ENCODE measurements at places on chromosomes 5 and 9. TPM values are rescaled to one million over a fixed set of nuclear protein-coding genes. Genes with fewer than 3 reads are reported as not detected.
A peak's percentile ranks its signal among the peaks of the same experiment; 100 is the strongest.

Gene ECSCR
- 1,188 TPM for polyA plus RNA-seq

Gene TUSC1
- 9.5 TPM for polyA plus RNA-seq

Gene HTR4
- not detected for polyA plus RNA-seq

Gene CTXN3
- not detected for polyA plus RNA-seq

GRCh38 chr5:76468635-76469425 is 65.7 kb downstream of the IQGAP2 start:
- no peak overlapping the region for H3K4me3 ChIP-seq
- no peak for DNase-seq

GRCh38 chr9:112546149-112547012 is 59.8 kb downstream of the KIAA1958 start:
- H3K4me1 ChIP-seq: no peaks in the 10 kb centered on the region
- no peak overlapping the region for H3K27ac ChIP-seq
- H3K4me3 ChIP-seq: no peak overlapping the region
- H3K27me3 ChIP-seq: no peaks in the 10 kb centered on the region

- H3K4me3 ChIP-seq: no peak overlapping the region
- no peak for DNase-seq
- H3K36me3 ChIP-seq: no peaks in the 10 kb centered on the region
- no peak overlapping the region for H3K27ac ChIP-seq
Measured at GRCh38 chr9:130198501-130199179, 26.4 kb downstream of the NCS1 start.

DNA sequence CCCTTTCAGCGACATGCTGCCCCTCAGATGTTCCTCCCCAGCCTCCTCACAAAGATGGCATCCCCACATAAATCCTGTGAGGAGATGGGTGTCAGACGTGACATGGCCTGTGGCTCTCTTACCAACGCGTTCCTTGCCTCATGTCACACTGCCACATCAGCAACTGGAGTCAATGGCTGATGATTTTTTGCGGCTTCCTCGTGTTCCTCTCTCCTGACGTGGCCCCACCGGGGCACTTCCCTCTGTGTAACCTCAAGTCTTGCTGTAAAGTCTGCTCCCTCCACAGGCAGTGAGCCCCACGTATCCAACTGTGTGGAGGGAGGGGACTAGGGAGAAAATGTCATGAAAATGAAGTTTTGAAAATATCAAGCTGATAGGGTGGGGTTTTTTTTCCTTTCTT is 53.2 kb upstream of the SHISAL2B start:
- DNase-seq: no peak
- peaks cover 4% of the 10 kb centered on the region for H3K4me1 ChIP-seq
- no peak overlapping the region for H3K4me3 ChIP-seq
- no peak overlapping the region for H3K27ac ChIP-seq
- H3K27me3 ChIP-seq: peaks cover 27% of the 10 kb centered on the region
- no peaks in the 10 kb centered on the region for H3K36me3 ChIP-seq

- H3K27me3 ChIP-seq: no peaks in the 10 kb centered on the region
- H3K27ac ChIP-seq: no peak overlapping the region
- DNase-seq: no peak
- no peaks in the 10 kb centered on the region for H3K36me3 ChIP-seq
- H3K4me1 ChIP-seq: no peaks in the 10 kb centered on the region
- H3K4me3 ChIP-seq: no peak overlapping the region
Measured at GRCh38 chr5:15887093-15887492, 292.5 kb downstream of the MARCHF11 start.

DNA sequence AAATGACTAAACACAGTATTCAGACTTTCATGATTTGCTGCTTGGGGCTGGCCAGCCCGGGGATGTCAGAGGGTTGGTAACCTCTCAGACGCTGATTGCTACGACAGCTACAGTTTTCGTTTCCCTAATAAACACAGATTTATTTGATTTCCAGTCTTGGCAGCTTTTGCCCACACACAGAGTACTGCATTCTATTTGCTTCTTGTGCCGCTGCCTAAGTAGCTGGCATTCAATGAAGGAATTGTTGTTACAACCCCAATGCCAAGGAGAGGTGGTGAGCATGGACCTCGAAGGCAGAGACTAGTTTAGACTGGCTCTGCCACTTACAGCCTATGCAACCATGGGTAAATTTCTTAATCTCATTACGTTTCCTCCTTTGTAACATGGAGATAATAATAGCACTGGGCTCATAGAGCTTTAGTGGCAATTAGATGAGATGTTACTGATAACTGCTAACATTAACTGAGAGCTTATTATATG is 247.1 kb upstream of the PANK3 start:
- no peak for DNase-seq
- no peak overlapping the region for H3K27ac ChIP-seq
- H3K4me3 ChIP-seq: no peak overlapping the region
- no peaks in the 10 kb centered on the region for H3K27me3 ChIP-seq

- H3K36me3 ChIP-seq: peaks cover 2% of the 10 kb centered on the region
- H3K27ac ChIP-seq: peak overlapping the region; percentile 6
- H3K27me3 ChIP-seq: no peaks in the 10 kb centered on the region
- peak overlapping the region; percentile 51 for H3K4me3 ChIP-seq
- peaks cover 17% of the 10 kb centered on the region for H3K4me1 ChIP-seq
- DNase-seq: no peak
Measured at GRCh38 chr5:175479125-175479881, 943 bp downstream of the SFXN1 start.

DNA sequence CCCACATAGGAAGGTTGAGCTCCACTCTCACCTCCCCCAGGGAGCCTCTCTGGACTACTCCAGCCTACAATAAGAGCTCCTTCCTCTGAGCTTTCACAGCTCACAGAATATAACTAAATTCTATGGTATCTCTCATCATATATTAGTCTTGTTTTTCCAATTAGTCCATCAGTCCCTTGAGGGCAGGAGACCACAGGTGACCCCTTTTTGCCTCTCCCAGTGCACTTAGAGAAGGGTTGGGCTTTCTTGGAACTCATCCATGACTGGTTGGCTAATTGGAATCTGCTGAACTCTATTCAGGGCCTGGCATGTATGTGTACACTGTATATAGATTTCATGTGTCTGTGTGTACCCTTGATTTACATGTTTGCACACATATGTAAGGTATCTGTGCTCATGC is 50.4 kb upstream of the ARAP3 start:
- H3K4me1 ChIP-seq: no peaks in the 10 kb centered on the region
- H3K36me3 ChIP-seq: no peaks in the 10 kb centered on the region
- H3K27ac ChIP-seq: no peak overlapping the region

GRCh38 chr5:107025712-107026497 is 644.8 kb downstream of the EFNA5 start:
- H3K4me3 ChIP-seq: no peak overlapping the region
- H3K27me3 ChIP-seq: no peaks in the 10 kb centered on the region
- no peaks in the 10 kb centered on the region for H3K36me3 ChIP-seq
- DNase-seq: no peak

- H3K4me3 ChIP-seq: no peak overlapping the region
- DNase-seq: no peak
- H3K4me1 ChIP-seq: no peaks in the 10 kb centered on the region
- no peaks in the 10 kb centered on the region for H3K27me3 ChIP-seq
- no peak overlapping the region for H3K27ac ChIP-seq
- no peaks in the 10 kb centered on the region for H3K36me3 ChIP-seq
Measured at GRCh38 chr9:103755986-103756385, 338.1 kb upstream of the SMC2 start.
